ENCODE measurements at places on chromosomes 13 and 19.

DNA sequence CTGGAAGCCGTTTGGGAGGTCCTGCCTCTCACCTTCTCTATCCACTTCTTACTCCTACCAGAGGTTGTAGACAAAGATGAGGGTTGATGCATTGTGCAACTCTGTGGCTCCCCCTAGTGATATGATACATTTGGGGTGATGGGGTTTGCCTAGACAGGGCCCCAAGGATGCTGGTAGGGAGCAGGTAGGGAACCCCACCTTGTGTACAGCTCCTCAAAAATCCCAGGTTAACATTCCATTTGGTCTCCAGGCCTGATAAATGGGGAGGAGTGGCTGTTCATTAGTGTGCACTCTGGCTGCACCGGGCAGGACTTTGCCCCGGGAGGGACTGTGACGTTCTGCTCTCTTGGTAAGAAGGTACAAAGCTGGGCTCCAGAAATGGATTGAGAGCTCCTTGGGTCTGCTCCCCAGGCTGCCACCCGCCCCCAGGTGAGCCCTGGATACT, 19.2 kb downstream of the SIGLEC8 start:
- no peak for DNase-seq

DNA sequence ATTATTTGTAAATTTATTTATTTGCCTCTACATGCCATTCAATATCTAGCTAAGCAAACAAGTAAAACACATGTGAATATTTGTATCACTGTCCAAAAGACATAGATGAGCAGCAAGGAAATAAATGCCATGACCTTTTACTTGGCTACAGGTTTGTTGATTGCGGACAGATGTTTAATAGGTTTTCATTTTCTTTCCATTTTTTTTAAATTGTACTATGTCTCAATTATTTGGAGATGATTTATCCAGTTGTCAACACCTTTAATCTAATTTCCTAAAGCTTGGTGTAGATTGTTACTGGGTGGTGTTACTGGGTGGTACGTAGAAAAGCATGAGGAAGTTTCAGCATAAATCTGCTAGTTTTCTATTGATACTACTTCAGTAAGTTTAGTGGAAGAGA, 560.6 kb upstream of the SPRY2 start:
- DNase-seq = no peak

GRCh38 chr19:55621673-55622231, 2.6 kb downstream of the ZNF784 start:
- DNase-seq = no peak

DNA sequence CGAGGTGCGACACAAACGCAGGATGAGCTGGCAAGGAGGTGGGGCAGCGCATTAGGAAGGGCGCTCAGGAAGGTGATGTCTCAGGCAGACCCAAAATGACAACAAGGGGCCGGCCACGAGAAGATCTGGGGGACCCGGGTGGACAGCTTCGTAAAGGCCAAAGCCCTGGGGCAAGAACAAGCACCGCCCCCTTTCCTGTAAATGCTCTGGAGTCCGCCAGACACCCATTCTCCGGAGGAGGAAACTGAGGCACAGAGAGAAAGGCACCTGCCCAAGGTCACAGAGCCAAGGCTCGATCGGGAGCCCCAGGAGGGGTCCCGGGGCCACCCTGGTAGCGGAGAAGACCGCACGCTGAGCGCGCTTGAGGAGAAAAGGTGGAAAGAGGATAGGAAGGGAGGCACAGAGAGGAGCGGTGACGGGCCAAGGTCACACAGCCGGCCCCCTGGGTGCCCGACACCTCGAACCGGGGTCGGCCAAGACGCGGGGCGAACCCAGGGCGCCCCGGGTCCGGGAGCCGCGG, 571 bp downstream of the SAFB2 start:
- DNase-seq = peak; percentile 38

- DNase-seq = no peak
Observed at GRCh38 chr19:49881672-49882394, 4.3 kb downstream of the TBC1D17 start.
